ENCODE measurements at places on chromosomes 3 and 15.

GRCh38 chr15:93036951-93037819 lies 51.8 kb downstream of the RGMA start:
- peak; percentile 67 for DNase-seq

DNA sequence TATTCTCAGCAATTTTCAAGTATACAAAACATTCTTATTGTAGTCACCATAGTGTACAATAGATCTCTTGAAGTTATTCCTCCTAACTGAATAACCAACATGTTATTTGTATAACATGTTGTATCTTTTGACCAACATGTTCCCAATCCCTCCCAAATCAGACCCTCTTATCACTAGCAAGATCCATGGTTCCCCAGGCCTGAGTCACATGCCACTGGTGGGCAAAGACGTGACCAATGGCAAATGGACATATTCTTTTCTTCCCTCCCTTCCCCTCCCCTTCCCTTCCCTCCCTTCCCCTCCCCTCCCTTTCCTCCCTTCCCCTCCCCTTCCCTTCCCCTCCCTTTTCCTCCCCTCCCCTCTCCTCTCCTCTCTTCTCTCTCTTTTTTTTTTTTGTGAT lies 45.4 kb downstream of the AMOTL2 start:
- DNase-seq: no peak

- DNase-seq: no peak
These were observed 341.5 kb downstream of the EPHB1 start for GRCh38 chr3:135136361-135137100.

GRCh38 chr3:57402675-57403074 lies 110.2 kb upstream of the ASB14 start:
- DNase-seq: no peak

DNA sequence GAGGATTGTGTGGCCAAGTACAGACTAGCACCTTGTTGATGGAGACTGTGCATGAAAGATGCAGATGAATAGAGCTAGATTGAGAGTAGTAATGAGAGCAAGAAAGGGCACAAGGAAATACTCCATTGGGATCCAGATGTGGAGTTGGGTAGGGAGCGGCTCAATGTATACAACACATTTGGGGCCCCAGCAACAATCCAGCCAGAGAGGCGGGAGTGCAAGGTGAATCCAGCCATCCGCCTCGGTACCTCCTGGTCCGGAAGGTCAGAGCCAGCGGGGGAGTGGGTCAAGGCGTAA lies 9.0 kb downstream of the ISL2 start:
- no peak for DNase-seq

DNA sequence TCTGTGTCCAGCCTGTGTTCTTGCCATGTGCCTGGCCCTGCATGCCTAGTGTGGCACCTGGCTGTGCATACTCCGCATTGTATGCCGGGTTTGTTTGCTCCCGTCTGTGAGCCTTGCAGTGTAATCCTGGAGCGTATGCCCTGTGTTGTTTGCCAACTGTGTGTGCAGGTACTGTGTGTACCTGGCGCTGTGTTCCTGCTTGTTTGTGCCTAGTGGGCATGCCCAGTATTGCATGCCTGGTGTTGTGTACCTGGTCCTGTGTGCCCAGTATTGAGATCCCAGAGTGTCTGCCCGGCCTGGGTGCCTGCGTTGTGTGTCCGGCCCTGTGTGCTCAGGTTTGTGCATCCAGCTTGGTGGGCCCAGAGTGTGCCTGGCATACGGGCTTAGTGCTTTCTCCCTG lies 54.5 kb upstream of the CHRNA7 start:
- DNase-seq: no peak

- DNase-seq: peak; percentile 75
These were observed 330.8 kb upstream of the AGTR1 start for GRCh38 chr3:148366743-148367410.

DNA sequence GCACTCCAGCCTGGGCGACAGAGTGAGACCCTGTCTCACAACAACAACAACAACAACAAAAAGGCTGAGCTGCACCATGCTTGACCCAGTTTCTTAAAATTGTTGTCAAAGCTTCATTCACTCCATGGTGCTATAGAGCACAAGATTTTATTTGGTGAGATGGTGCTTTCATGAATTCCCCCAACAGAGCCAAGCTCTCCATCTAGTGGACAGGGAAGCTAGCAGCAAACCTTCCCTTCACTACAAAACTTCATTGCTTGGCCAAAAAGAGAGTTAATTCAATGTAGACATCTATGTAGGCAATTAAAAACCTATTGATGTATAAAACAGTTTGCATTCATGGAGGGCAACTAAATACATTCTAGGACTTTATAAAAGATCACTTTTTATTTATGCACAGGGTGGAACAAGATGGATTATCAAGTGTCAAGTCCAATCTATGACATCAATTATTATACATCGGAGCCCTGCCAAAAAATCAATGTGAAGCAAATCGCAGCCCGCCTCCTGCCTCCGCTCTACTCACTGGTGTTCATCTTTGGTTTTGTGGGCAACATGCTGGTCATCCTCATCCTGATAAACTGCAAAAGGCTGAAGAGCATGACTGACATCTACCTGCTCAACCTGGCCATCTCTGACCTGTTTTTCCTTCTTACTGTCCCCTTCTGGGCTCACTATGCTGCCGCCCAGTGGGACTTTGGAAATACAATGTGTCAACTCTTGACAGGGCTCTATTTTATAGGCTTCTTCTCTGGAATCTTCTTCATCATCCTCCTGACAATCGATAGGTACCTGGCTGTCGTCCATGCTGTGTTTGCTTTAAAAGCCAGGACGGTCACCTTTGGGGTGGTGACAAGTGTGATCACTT lies 2.0 kb downstream of the CCR5 start:
- peak; percentile 17 for DNase-seq

DNA sequence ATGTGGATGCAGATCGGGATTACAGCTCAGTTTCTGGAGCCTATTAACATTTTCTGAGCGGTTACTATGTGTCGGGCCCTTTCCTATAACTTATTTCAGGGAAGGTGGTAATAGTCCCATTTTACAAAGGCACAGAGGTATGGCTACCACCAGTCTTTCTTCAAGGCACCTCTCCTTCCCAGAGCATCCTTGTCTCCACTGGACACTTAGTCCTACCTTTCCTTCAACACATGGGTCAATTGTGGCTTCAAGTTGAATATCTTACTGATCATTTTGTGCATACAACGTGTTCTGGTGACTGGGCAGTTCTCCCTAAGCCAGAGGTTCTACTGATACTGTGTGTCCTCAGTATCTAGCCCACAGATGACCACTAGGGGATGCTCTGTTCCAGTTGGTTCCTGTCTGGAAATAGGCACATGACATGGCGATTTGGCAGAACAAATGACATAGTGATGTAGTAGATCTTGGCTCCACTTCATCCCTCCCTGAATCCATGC lies 60.7 kb upstream of the CMTM8 start:
- no peak for DNase-seq

- DNase-seq: no peak
These were observed 79.6 kb upstream of the SLC6A6 start for GRCh38 chr3:14322667-14323295.

DNA sequence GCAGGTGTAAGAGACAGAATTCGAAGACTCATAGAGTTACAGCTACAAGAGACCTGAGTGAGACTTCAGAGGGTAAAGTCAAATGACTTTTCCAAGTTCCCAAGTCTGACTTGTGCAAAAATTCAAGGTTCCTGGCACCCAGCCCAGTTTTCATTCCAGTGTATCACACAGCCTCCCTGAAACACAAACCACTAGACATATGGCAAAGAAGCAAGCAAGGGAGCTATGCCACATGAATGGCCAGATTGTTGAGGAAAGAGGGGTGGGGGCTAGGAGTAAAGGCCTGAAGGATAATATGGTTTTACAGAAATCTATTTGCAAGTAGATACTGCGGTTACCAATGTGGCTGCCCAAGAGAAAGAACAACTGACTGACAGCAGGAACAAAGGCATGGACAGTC lies 301.2 kb downstream of the MECOM start:
- DNase-seq: no peak

- DNase-seq: no peak
These were observed 127.6 kb downstream of the FBLN2 start for GRCh38 chr3:13676356-13677017.

DNA sequence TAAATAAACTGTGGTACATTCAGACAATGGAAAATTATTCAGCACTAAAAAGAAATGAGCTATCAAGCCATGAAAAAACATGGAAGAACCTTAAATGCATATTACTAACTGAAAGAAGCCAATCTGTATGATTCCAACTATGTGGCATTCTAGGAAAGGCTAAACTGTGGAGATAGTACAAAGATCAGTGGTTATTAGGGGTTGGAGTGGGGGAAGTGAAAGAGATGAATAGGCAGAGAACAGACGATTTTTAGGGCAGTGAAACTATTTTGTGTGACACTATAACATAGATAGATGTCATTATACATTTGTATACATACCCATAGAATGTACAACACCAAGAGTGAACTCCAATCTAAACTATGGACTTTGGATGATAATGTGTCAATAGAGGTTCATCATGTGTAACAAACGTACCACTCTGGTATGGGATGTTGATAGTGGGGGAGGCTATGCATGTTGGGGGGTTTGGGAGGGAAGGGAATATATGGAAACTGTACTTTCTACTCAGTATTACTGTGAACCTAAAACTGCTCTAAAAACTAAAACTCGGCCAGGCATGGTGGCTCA lies 29.0 kb downstream of the RAB27A start:
- DNase-seq: no peak

DNA sequence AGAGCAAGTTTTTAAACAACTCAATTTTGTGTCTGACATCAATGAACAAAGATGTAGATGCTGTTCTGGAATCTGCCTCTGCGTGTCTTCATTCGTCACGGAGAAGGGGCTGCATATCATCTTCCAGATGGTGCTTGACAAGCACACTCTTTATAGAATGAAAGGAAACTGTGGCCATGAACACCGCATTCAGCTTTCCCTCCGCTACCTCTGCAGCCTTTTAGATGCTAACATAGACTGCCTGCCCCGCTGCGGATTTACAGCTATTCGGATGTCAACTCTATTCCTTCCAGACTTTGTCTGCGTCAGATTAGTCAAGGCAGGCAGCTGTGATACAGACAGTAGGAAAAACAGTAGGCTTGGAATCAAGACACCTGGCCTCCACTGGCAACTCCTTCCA lies 232.9 kb downstream of the TJP1 start:
- DNase-seq: no peak

DNA sequence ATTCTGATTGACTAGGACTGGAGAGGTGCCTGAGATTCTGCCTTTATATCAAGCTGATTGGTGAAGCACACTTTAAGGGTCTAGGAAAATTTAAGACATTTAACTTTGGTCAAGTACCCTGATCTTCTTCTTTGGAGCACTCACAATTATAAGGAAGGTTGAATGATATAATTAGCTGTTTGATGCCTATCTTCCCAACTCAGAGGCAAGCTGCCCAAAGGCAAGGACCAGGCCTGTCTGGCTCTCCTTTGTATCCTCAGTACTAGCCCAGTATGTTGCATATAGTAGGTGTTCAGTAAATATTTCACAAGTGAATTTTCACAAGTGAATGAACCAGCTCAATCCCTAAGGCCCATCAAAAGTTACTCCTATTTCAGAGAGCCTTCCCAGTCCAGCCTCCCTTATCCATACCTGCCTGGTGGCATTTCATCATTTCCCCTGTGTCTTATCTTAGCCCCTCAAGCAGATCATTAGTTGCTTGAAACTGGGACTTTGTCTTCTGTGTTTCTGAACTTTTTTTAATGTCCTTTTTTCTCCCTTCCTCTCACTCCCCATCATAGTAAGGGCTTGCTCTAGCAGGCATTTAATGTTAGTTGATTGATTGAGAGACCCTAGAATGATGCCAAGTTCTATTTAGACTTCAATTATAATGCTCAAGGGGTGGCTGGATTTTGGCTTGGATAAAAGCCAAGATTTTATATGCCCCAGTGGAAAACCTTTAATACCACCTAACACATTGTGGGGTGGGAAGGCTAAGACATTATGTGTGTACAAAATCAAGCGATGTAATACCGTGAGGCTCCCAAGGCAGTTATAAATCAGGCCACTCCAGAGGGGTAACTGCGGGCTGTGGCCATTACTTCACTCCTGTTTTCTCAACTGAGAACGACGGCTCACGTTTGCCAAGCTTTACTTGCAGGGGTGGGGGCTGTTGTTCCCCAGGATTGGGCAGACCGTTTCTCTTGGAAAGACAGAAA lies 43.2 kb upstream of the BOC start:
- DNase-seq: no peak

DNA sequence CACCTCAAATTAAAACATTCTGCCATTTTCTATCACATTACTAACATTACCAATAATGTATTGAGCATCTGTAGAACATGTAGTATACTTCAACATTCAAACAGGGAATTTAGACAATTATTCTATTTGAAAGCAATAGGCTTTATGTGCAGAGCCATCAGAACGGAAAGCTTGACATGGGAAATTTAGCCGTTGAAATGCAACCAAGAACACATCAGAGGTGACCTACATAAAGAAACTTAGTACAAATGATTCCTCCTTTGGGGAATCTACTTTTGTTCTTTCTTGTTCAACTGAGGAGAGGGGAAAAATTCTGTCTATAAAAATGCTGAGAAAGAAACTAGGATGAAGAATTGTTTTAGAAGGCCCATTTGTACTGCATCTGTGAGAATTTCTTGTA lies 38.6 kb upstream of the RBMS3 start:
- no peak for DNase-seq

DNA sequence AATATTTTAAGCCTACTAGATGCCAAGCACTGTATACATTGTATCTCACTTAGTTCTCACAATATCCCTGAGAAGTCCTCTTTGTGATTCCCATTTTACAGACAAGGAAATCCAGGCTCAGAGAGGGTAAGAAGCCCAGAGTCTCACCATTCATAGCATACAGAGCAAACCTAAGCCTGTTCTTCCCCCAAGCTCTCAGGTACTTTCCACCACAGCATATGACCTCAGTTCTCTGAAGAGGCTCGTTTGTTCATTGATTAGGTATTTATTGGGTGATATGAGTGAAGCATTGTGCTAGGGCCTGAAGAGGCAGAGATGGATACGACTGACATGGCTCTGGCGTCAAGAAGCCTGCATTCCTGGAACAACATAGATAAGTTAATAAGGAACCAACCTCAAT lies 310.9 kb upstream of the UMPS start:
- no peak for DNase-seq

DNA sequence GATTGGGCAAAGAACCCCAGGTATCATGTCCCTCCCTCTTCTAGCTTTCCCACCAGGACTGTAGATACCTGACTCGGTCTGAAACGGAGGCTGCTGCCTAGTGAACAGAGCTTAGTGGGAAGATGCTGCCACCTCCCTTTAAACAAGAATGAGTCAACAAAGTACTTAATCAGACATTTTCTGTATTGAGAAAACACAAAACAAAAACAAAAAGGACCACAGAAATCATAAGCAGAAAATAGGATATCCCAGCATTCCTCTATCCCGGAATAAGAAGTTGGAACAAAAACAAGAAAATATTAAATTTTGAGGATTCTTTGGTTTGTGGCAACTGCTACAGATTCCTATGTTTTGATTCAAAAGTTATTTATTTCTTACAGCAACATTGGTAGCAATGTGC lies 51.7 kb upstream of the COL8A1 start:
- no peak for DNase-seq

- DNase-seq: no peak
These were observed 3.1 kb upstream of the PTH1R start for GRCh38 chr3:46874430-46874829.

- no peak for DNase-seq
These were observed 189.3 kb downstream of the SV2B start for GRCh38 chr15:91289324-91289723.

Data from hippocampal formation (tissue), 2 donors.